ENCODE measurements at places on chromosomes 3 and 15. TPM values are rescaled to one million over a fixed set of nuclear protein-coding genes. Genes with fewer than 3 reads are reported as not detected.
A peak's percentile ranks its signal among the peaks of the same experiment; 100 is the strongest.

Gene REC114
- not detected for total RNA-seq

Gene TMEM45A
- total RNA-seq: 11.7 TPM

Gene BRPF1
- total RNA-seq: 36.6 TPM

Gene HCLS1
- total RNA-seq: 23.0 TPM

Gene CHRNA5
- not detected for total RNA-seq

Gene PTPN23
- total RNA-seq: 40.1 TPM

DNA sequence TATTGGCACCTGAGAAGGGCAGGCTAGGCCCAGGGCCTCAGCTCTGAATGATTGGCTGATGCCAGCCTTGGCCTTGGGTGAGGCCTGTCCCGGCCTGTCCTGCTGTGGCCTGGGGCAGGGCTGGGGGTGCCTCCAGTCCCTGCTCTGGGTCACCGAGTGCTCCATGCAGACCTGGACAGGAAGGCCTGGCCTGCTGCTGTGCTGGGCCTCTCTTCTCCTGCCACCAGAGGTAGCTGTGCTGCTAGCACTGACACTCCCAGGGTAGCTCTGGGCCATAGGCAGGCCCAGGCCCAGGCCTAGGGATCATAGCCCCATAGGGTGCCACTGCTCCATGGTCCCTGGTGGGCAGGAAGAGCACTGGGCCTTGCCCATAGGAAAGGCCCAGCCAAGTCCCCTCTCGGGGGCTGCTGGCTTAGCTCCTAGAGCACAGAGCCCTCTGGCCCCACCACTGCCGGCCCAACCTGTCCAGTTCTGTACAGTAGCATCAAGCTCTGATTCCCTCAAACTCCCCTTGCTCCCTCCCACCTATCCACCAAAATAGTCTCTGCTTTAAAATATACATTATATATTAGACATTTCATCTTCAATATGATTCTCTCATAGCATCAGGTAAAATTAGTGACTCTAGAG is 18.2 kb downstream of the ABTB1 start:
- no peak overlapping the region for H3K4me3 ChIP-seq
- H3K27ac ChIP-seq: no peak overlapping the region
- no peaks in the 10 kb centered on the region for H3K36me3 ChIP-seq

- no peak overlapping the region for H3K4me3 ChIP-seq
- peak overlapping the region; percentile 45 for H3K27ac ChIP-seq
- H3K36me3 ChIP-seq: no peaks in the 10 kb centered on the region
Measured at GRCh38 chr15:73923488-73924164, 2.6 kb upstream of the LOXL1 start.

- no peak for DNase-seq
- peaks cover 6% of the 10 kb centered on the region for H3K4me1 ChIP-seq
- H3K36me3 ChIP-seq: no peaks in the 10 kb centered on the region
- H3K4me3 ChIP-seq: no peak overlapping the region
- no peaks in the 10 kb centered on the region for H3K27me3 ChIP-seq
- no peak overlapping the region for H3K27ac ChIP-seq
Measured at GRCh38 chr15:64558460-64559179, 98.2 kb downstream of the ZNF609 start.

- H3K27ac ChIP-seq: no peak overlapping the region
- no peaks in the 10 kb centered on the region for H3K36me3 ChIP-seq
- H3K4me3 ChIP-seq: no peak overlapping the region
- no peaks in the 10 kb centered on the region for H3K27me3 ChIP-seq
Measured at GRCh38 chr3:36166477-36166876, 213.8 kb upstream of the STAC start.

- H3K36me3 ChIP-seq: no peaks in the 10 kb centered on the region
- peak overlapping the region; percentile 49 for H3K27ac ChIP-seq
- peaks cover 26% of the 10 kb centered on the region for H3K4me1 ChIP-seq
- DNase-seq: peak; percentile 84
Measured at GRCh38 chr3:126267169-126267975, 87.0 kb upstream of the ALDH1L1 start.

GRCh38 chr3:47239929-47240328 is 42.7 kb downstream of the KIF9 start:
- no peaks in the 10 kb centered on the region for H3K36me3 ChIP-seq
- H3K27me3 ChIP-seq: no peaks in the 10 kb centered on the region
- no peak for DNase-seq
- no peak overlapping the region for H3K27ac ChIP-seq
- no peaks in the 10 kb centered on the region for H3K4me1 ChIP-seq

DNA sequence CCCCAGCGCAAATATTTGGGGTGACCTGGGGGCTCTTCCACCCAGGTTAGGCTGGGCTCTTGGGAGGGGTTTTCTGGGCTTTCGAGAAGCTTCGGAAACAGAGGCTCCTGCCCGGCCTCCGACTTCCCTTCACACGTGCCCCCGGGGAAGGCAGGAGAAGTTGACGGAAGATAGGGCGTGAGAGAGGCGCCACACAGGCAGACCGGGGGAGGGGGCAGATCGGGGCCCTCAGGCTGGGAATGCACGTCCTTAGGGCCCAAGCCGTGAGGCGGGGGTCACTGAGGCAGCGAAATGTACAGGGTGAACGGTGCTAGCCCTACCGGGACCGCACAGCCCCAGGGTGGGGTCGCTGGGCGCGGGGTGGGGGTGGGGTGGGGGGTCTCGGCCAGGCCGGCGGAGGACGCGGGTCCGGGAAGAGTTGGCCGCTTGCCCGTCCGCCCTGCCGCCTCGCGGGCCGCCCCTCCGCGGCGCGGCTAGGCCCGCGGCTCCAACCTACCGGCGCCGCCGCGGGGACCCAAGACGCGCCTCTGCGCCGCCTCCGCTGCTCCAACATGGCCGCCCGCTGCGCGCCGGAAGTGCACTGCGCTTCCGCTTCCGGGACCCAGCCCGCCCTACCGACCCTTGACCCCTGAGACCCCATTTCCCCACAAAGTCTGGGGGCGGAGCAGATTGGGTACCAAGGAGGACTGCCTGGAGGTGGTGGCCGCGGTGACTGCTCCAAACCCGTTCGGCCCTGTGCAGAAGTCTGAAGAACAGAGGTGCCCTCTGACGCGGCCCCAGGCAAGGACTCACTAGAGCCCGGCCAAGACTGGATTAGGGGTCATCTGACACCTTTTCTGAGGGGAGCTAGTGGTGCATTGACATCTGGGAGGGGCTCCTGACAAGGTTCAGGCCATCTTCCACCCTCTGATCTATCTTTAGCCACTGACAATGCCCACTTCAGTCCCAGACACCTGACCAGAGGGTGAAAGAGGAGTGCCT is at the start of gene CCDC71:
CCDC71 (minus strand) TSS at position 561 of the 981 bp plus-strand sequence. CDS start 2,123 bp downstream, outside the sequence.
- H3K27me3 ChIP-seq: no peaks in the 10 kb centered on the region
- peak; percentile 65 for DNase-seq
- peak within 1 kb of the TSS; percentile 75 for H3K4me3 ChIP-seq
- peaks cover 12% of the 10 kb centered on the region for H3K36me3 ChIP-seq
- H3K4me1 ChIP-seq: peaks cover 25% of the 10 kb centered on the region

- no peaks in the 10 kb centered on the region for H3K4me1 ChIP-seq
- H3K4me3 ChIP-seq: no peak overlapping the region
- no peak overlapping the region for H3K27ac ChIP-seq
- no peak for DNase-seq
- no peaks in the 10 kb centered on the region for H3K36me3 ChIP-seq
Measured at GRCh38 chr3:134067531-134068161, 37.9 kb upstream of the SLCO2A1 start.

- no peaks in the 10 kb centered on the region for H3K36me3 ChIP-seq
- H3K4me1 ChIP-seq: peaks cover 13% of the 10 kb centered on the region
- no peak overlapping the region for H3K27ac ChIP-seq
Measured at GRCh38 chr3:172546628-172547214, 23.5 kb upstream of the TNFSF10 start.

- H3K4me1 ChIP-seq: peaks cover 9% of the 10 kb centered on the region
- H3K36me3 ChIP-seq: no peaks in the 10 kb centered on the region
Measured at GRCh38 chr15:68984586-68984985, 29.9 kb upstream of the NOX5 start.

- no peaks in the 10 kb centered on the region for H3K27me3 ChIP-seq
- H3K27ac ChIP-seq: peak overlapping the region; percentile 28
- no peak for DNase-seq
- peaks cover 12% of the 10 kb centered on the region for H3K36me3 ChIP-seq
- no peak overlapping the region for H3K4me3 ChIP-seq
Measured at GRCh38 chr3:177050501-177051237, 146.6 kb downstream of the TBL1XR1 start.

DNA sequence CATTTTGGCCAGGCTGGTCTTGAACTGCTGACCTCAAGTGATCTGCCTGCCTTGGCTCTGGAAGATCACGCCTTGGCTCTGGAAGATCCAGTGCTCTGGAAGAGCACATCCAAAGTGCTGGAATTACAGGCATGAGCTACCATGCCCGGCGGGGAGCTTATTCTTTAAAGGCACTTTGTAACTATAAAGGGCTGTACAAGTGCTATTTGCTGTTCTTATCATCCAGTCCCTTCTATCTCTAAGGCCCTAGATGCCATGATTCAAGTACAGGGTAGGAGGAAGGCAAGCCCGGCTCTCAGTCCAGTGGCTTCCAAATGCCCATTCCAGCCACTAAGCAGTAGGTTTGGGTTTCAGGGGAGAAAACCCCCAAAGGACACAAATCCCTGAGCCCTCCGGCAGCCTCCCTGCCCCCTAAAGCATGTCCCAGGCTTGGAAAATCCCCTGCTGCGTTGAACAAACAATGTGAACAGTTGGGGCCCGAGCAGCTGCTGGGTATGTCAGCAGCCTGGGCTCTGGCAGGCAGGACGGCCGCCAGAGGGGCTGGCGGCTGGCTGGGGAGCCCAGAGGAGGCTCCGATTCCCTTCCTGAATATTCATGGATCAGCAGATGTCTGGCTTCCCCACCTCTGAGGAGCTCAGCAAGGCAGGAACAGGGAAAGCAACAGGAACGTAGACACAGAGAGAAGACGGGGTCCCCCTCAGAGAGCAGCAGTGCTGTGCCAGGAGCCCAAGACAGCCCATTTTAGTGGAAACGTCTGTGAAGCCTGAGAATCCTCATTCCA is 7.7 kb downstream of the IGDCC4 start:
- DNase-seq: peak; percentile 72
- H3K36me3 ChIP-seq: no peaks in the 10 kb centered on the region
- H3K4me1 ChIP-seq: peaks cover 11% of the 10 kb centered on the region
- H3K27ac ChIP-seq: peak overlapping the region; percentile 49
- H3K27me3 ChIP-seq: no peaks in the 10 kb centered on the region
